ENCODE measurements at places on chromosomes 11 and 22.

GRCh38 chr11:95365348-95365747, 134.3 kb upstream of the SESN3 start:
- no peak for DNase-seq

DNA sequence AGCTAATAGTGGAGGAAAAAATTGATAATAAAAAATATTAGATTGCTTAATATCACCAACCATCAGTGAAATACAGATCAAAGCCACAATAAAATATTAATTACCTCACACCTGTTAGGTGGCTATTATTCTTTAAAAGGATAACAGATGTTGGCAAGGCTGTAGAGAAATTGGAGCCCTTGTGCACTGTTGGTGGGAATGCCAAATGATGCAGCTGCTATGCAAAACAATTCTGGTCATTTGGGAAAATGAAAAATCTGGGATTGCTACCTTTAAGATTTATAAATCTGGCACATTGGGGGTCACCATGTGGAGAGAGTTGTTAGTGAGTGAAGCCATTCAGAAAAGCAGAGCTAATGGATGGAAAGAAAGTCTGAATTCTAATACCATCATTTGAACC, 143.4 kb downstream of the FCHSD2 start:
- DNase-seq: no peak

GRCh38 chr22:16989915-16990314, 18.1 kb downstream of the GAB4 start:
- no peak for DNase-seq

GRCh38 chr11:69667619-69668604, 7.2 kb downstream of the LTO1 start:
- DNase-seq: no peak

GRCh38 chr11:87185228-87185627, 147.5 kb downstream of the TMEM135 start:
- DNase-seq: no peak

DNA sequence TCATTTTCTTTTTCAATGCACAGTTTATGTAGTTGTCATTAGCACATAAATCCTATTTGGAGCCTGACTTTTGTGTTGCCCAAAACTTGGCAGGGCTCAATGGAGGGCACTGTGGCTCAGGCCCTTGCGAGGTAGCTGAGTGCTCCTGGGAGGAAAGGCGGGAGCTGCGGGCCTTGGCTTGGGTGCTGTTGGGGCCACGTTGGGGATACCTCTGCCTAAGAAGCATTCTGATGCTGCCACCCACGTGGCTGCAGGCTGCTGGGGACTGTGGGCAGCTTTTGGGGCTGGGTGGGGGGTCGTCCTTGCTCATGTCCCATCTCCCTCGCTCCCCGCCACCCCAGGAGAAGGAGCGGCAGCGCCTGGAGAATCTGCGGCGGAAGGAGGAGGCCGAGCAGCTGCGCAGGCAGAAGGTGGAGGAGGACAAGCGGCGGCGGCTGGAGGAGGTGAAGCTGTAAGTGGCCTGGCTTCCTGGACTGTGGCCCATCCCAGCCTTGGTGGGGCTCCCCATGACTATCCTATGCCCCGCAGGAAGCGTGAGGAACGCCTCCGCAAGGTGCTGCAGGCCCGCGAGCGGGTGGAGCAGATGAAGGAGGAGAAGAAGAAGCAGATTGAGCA, 20.9 kb downstream of the INCENP start:
- no peak for DNase-seq

DNA sequence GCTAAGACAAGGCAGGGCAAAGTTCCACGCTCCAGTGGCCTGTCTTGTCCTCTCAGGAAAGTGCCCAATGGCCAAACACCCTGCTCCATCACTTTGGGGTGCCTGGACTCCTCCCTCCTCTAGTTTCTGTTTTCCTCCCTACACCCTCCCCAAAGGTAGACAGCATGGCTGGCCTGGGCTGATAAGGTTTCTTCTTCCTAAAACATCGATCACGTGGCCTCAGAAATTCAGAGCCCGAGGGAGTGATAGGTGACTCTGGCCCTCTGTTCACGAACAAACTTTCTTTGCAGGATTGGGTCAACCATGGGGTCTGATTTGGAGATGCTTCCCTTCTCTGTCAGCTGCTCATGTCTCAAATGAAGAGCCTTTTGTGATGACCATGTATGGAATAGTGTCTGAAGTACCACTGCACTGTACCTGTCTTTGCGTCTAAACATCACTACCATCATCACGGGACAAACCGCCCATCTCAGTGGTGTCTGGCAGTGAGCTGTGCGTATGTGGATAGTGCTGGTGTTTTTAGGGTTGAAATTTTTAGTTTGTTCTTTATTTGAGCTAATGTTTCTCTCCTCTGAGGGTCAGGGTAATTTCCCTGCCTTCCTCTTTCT, 6.1 kb downstream of the MICAL2 start:
- DNase-seq: no peak

DNA sequence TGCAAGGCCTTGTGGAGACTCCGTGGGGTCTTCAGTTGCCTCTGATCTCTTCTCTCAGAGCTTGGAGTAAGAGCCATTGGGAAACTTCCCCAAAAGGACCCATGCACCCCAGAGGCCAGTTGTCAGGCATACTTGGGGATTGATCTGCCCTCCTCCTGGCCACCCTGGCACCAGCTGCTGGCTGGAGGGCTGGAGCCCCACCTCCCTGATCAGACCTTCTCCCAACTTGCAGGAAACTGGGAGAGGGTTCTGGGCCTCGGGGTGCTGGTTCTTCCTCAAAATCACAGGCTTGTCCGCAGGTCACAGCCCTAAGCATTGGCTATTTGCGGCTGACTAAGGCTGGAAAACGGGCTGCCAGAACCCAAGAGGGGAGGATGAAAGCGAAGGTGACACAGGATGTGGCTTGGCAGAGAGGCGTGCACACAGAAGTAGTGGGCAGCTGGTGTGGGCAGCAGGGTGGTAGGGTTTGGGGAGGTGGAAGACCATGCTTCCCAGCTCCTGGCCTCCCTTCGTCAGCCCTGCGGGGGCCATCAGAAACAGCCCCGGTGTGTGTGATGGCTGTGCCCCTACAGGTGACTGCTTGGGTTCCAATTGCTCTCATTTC, 1.3 kb upstream of the DGKZ start:
- no peak for DNase-seq

DNA sequence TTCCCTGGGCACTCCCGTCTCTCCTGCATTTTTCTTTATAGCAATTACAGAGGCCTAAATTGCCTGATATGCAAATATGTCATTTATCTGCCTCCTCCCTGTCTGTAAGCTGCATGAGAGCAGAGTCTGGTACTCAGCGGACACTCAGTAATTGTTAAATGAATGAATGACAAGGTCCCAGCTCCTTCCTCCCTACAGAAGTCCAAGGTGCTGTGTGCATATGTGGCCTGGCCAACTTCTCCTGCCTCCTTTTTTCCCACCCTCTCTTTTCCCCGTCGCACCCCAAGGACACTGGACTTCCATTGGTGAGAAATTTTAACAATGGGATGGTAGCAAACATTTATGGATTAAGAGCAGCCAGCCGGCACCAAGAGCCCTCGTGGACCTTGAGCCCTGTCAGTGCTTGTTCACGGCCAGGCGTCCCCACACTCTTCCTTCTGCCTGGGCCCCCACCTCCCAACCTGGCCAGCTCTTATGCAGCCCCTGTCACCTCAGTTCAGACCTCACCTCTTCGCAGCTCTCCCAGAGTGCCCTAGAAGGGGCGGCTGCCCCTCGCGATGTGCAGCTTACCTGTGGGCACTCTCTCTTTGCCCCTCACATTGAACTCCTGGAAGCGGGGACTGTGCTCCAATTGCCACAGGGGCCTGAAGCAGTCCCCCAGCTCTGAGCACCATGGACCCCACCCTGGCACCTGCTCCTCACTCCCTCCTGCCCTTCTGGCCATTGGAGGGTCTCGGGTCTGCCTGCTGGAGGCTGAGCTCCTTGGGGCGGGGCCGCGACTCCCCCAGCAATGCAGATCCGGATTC, 1.5 kb downstream of the TMPRSS6 start:
- no peak for DNase-seq

GRCh38 chr11:117479372-117479771, 151.7 kb downstream of the CEP164 start:
- no peak for DNase-seq

GRCh38 chr11:45791524-45791923, 13.4 kb upstream of the SLC35C1 start:
- no peak for DNase-seq

DNA sequence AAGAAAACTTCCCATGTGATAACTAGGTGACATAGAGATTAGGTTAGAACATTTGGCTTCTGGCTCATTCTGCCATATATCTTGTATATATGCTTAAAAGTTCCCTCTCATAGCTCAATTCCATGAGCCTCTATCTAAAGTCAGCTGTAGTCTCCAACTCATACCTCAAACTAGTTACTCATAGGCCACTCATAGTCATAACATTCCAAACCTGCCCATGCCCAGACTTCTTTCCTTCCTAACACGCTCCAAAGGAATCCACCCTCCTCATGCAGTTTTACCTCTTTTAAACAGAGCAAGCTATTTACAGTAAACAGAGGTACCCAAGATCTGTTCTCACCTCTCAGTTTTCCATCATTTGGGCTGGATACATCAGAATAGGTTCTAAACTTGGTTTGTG, 39.4 kb downstream of the GLYATL2 start:
- no peak for DNase-seq

DNA sequence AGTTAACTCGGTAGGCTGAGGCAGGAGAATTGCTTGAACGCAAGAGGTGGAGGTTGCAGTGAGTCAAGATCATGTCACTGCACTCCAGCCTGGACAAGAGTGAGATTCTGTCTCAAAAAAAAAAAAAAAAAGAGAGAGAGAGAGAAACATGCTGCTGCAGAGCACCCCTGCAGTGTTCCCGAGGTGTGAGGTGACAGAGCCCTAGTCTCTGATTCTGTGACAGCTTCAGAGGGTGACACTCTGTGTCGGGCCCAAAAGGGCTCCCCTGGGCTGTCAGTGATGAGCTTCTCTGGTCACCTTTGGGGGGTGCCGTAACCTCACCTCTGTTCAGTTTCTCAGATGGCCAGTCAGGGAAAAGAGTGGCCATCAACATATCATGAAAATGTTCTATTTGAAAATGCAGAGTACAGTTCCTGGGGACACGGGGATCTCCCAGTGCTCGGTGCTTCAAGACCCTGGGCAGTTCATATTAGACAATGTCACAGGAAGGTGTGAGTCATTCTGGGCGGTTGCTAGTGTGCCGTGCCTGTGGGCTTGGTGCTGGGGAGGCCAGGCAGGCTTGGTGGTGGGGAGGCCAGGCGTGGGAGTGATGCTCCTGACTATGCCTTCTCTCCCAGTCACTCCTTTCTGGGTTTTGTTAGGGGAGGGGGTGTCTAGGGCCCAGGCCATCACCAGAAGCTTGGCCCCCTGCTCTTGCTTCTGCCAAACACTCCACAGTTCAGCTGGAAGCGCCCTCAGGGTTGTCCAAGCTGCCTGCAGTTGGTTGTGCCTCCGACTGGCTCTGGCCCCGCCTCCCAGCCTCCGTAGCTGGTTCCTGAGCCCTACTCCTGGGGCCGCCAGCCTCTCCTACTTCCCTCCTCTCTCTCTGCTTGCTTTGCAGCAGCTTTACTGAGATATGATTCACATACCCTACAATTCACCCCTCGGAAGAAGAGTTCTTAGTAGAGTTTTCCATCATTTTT, 52.5 kb upstream of the CLDN5 start:
- no peak for DNase-seq

- DNase-seq: peak; percentile 9
Measured at GRCh38 chr22:43993072-43993760, 30.9 kb upstream of the PARVB start.

GRCh38 chr22:19480173-19480568, 451 bp downstream of the CDC45 start:
- DNase-seq: no peak

- DNase-seq: no peak
Measured at GRCh38 chr11:119403021-119403420, 20.0 kb downstream of the THY1 start.

DNA sequence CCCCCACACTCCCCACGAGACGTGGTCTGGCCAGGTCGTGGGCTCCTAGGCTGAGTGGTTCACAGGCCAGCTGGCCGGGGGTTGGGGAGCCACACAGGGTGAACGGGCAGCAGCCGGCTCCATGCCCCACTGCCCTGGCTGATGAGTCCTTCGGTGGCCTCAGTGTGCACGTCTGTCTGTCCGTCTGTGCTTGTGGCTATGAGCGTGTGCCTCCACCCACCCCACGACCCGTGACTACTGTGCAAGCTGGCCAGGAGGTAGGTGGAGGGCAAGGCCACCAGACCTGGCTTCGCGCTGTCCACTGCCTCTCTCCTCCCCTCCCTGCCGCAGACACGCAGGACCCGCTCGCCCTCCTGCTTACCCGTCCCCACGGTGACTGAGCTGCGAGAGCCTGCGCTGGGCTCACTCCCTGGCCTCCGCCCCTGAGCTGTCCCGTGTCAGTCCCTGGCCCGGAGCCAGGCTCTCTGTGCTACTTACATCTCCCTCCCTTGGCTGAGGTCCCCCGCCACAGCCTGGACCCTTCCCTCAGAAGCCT, 14.1 kb downstream of the CSDC2 start:
- DNase-seq: no peak

GRCh38 chr11:107591378-107592230, 657 bp downstream of the ELMOD1 start:
- no peak for DNase-seq

- no peak for DNase-seq
Measured at GRCh38 chr22:46272762-46273431, 5.1 kb downstream of the TTC38 start.

DNA sequence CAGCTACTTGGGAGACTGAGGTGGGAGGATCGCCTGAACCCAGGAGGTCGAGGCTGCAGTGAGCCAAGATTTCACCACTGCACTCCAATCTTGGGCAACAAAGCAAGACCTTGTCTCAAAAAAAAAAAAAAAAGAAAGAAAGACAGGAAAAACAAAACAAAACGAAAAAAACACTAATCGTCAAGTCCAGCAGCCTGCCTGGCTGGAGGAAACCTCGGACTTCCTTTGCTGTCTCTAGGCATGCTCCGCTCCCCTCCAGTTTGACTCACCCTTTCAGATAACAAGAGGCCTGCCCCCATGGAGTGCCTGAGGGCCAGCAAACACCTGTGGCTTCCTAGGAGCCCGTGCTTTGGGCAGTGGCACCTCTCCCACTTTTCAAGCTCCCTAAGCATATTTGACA, 28.8 kb upstream of the CHKA start:
- DNase-seq: no peak

DNA sequence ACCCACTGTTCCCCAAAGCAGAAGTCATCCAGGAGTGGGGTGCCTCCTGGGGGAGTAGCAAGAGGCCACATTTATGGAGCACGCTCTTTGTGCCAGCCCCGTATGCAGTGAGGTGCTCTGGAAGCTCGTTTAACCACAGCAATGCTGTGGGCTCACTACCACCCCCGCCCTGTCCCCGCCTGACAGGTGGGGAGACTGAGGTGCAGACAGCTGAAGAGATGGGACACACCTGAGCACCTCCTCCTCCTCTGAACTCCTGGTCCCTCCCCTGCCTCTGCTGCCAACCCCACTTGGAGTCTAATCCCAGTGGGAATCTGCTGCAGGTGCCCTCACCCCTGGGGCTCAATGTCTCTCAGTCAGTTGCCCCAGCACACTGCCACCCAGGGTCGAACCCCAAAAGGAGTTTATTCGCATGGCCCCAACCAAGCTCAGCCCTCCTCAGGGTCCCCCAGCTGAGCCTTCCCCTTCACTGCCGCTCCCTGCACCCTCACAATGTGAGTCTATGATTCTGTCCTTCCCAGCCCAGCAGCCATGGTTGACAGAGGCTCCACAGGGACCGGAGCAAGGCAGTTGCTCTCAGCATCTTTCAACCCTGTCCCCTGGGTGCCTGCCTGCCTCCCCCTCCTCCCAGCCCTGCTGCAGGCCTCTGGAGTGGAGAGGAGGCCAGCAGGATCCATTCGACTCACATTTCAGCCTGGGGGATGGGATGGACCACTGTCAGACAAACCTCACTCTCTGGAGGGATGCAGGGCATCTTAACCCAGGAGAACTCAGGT, 13.3 kb upstream of the BCR start:
- no peak for DNase-seq

GRCh38 chr11:39205236-39205995, 2254.0 kb downstream of the LRRC4C start:
- DNase-seq: no peak
